ENCODE measurements at places on chromosomes 3 and 15. TPM values are rescaled to one million over a fixed set of nuclear protein-coding genes. Genes with fewer than 3 reads are reported as not detected.

CYP19A1 gene
- polyA plus RNA-seq = 0.94 TPM

BNIP2 gene
- polyA plus RNA-seq = 79.5 TPM

BCL2A1 gene
- polyA plus RNA-seq = not detected

ADCY5 gene
- 14.1 TPM for polyA plus RNA-seq

ARNT2 gene
- 67.9 TPM for polyA plus RNA-seq

FAM162A gene
- polyA plus RNA-seq = 75.5 TPM

IL5RA gene
- polyA plus RNA-seq = 0.86 TPM

CRABP1 gene
- 62.4 TPM for polyA plus RNA-seq

SEMA7A gene
- polyA plus RNA-seq = 7.9 TPM

TM6SF1 gene
- 2.5 TPM for polyA plus RNA-seq
